Activated CD4-positive, alpha-beta T cell treated with anti-CD3 and anti-CD28 coated beads, Interleukin-2, amount 10 ng/mL, durations not matched to agents 24 days and 14 days (primary cell): ENCODE measurements at places on chromosomes 1 and 21. TPM values are rescaled to one million over a fixed set of nuclear protein-coding genes. Genes with fewer than 3 reads are reported as not detected.

DNA sequence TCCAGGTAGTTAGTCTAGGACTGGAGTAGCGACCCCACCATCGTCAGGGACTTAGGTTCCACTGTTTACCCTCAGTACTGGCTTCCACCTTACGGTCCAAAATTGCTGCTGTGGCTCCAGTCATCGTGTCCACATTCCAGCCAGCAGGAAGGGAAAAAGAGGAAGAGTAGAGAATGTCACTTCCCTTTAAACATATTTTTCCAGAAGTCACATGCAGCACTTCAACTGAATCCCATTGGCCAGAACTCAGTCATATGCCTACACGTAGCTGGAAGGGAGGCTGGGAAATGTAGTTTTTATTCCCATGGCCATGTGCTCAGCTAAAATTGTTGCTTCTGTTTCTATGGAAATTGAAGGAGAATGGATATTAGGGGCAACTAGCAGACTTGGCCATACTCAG lies 84.1 kb upstream of the SELENON start:
- DNase-seq, result no peak

- DNase-seq, result no peak
Measured at GRCh38 chr1:194013561-194013960, 827.1 kb upstream of the B3GALT2 start.

- DNase-seq, result no peak
Measured at GRCh38 chr1:159408862-159409400, 23.1 kb upstream of the OR10J4 start.

The TSPAN1 gene
- not detected in 2 replicates for total RNA-seq

The KCNE2 gene
- total RNA-seq, result not detected in 2 replicates

DNA sequence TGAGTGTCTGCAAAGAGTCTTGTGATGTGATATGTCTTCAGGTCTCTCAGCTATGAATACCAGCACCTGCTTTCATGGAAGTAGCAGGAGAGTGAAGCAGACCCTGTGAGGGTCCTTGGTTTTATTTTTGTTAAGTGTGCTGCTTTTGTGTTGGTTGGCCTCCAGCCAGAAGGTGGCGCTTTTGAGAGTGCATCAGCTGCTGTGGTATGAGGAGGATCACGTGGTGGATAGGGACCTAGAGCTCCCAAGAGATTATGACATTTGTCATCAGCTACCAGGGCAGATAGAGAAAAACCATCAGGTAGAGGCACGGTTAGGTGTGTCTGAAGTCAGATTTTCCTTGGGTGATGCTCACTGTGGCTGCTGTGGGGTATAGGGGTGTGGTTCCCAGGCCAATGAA lies 1232.1 kb downstream of the MRPL39 start:
- peak; percentile 65 for DNase-seq

DNA sequence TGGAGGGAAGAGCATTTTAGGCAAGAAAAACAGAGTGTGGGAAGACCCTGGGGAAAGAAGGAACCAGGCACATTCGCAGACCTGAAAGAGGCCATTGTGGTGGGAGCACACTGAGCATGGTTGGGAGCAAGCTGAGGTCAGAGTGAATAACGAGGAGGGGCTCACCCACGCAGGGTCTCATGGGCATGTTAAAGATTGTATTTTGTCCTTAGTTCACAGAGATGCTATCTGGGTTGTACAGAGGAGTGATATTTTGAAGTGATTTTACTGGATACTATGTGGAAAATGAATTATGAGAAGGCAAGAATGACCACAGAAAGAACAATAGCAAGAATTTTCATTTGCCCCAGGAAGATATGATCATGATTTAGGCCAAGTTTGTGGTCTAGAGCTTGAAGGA lies 578.3 kb upstream of the NR5A2 start:
- no peak for DNase-seq

GRCh38 chr1:60461925-60462595 lies 388.5 kb upstream of the C1orf87 start:
- no peak for DNase-seq

The SH3BGR gene
- 0.63 and 1.4 TPM in 2 replicates for total RNA-seq

The BCAR3 gene
- total RNA-seq, result 0.45 and 0.61 TPM in 2 replicates

The ADGRL2 gene
- total RNA-seq, result 0.05 and 0.17 TPM in 2 replicates

- DNase-seq, result peak; percentile 83
Measured at GRCh38 chr1:9589144-9589718, 520 bp downstream of the TMEM201 start.

The F13B gene
- not detected in 2 replicates for total RNA-seq

The AGMAT gene
- 31.0 and 31.5 TPM in 2 replicates for total RNA-seq

GRCh38 chr21:25457411-25457810 lies 149.9 kb downstream of the MRPL39 start:
- peak; percentile 67 for DNase-seq

DNA sequence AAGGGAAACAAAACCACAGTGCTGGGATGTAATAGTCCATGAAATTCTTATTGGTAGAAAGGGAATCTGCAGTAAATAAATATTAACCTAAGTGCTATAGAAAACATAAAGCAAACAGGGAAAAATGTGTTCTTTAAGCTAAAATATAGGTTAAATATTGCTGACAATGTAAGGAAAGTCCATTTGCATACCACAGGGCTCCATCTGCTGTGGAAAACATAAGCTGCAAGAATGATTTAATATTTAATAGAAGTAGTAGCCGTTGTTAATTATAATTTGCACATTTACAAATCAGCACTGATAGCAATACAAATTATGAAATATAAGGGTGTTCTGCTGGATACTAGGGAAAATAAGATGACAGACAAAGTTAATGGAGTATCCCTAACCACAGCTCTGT lies 444.9 kb upstream of the PKN2 start:
- DNase-seq, result no peak

The ARMH1 gene
- 133 and 137 TPM in 2 replicates for total RNA-seq

- no peak for DNase-seq
Measured at GRCh38 chr1:152328801-152329391, 3.9 kb upstream of the FLG start.
